Stimulated activated CD8-positive, alpha-beta memory T cell treated with anti-CD3 and anti-CD28 coated beads, Interleukin-15, amount 100 ng/mL, for 24 hours (primary cell): ENCODE measurements at places on chromosomes 5 and 9.

DNA sequence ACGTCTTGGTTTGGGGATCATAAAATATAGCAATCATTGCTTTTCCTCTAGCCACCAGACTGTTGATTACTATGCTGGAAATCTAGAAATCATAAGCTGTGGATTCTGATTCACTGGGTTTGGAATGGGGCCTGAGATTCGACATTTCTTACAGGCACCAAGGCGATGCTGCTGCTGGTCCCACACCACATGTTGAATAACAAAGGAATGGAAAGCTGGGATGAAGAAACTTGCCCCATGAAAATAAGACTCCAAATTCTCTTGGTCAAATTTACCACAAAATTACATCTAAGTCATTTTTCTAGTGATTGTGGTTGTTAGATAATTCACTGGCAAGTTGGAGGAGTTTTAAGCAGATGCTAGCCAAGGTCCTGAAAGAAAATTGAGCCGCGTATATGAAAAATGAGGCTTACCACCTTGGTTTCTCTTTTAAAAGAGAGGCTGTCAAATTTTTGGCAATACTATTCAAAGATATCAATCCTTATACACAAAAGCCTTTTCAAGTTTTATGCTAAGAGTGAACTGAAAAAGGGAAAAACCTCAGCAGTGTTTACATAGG lies 23.0 kb upstream of the MEIKIN start:
- DNase-seq, result no peak

DNA sequence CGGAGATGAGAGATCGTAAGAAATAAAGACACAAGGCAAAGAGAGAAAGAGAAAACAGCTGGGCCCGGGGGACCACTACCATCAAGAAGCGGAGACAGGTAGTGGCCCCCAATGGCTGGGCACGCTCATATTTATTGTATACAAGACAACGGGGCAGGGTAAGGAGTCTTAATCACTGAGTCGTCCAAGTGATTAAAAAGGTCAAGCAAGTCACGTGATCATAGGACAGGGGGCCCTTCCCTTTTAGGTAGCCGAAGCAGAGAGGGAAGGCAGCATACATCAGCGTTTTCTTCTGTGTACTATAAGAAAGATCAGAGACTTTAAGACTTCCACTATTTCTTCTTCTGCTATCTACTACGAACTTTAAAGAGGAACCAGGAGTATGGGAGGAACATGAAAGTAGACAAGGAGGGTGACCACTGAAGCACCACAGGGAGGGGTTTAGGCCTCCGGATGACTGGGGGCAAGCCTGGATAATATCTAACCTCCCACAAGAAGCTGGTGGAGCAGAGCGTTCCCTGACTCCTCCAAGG lies 24.6 kb upstream of the QSOX2 start:
- no peak for DNase-seq

DNA sequence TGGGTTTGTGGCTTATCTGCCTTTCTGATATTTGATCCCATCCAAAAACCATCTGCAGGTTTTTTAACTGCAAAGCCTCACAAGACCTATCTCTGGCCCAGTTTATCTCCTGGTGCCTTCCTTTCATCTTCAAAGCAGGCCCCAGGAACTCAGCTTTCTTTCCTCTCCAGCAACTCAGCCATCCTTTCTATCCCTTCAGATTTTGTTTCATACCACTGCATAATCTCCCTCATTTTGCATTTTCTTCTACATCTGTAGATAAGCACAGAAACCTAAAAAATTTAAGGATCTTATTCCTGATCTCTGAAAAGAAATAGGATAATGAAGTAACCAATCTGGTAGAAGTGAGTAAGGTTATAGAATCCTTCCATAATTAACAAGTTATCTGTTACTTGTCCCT lies 19.5 kb upstream of the ERCC6L2 start:
- DNase-seq, result no peak

DNA sequence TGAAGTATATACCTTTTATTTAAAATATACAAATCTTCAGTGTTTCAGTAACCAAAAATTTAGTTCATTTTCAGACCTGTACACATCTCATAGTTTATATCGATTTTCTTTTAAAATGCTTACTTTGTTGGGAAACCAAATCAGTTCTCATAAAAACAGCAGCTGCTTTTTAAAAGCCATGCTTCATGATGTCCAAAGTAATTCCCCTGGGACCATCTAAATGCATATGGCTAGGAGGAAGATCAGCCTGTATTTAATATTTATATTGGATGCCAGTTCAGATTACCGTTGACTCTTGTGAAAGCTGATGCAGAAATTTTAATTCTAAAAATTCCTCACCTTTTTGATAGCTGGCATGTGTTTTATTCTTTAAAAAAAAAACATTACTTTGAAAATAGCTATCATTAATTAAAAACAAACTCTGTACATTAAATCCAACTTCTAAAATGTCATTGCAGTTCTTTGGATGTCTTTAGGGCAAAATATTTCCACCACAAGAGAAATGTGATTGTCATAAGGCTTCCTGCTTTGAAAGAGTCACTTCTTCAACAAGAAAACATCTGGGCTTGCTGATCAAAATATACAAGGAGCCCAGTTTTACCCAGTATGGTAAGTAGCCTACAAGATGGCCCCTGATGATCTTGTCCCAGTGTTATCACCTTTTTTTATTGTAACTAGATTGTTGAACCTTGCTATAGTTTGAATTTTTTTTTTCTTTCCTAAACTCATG lies 1242.9 kb upstream of the CDH6 start:
- DNase-seq, result no peak

GRCh38 chr5:76694317-76694716 lies 21.6 kb upstream of the F2R start:
- no peak for DNase-seq

DNA sequence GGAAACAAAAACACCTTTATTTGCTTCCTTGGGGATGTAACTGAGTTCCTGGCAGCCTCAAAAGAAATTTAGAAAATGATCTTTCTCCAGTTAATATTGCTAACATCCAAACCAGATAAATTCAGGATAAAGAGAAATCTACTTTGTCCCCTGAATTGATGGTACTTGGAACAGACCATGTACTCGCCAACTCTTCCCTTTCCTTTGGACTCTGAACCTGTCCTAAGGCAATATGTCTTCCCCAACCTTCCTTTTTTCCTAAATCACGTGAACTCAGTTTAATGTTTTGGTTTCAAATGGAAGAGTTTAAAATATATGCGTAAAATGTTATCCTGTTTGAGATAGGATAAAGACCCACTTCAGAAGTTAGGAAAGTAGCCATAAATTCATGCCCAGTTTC lies 28.0 kb downstream of the ACO1 start:
- DNase-seq, result no peak

- DNase-seq, result no peak
Observed at GRCh38 chr9:137113385-137114159, 961 bp downstream of the DPP7 start.

DNA sequence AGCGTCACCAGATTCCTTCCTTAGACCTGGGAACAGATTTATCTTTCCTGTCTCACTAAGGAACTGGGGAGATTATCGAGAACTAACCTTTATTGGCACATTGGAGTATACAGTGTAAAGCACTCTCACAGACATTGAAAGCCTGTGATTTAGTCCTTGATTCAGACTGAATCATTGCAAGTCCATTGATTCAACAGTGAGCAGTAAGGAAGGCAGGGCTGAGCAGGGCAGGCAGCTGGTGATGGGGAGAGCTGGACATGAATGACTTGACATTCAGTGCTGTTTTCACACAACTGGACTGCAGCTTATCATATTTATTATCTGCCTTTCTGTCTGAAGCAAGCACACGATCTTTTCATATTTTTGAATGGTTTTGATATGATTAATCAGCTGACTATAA lies 16.2 kb downstream of the ISOC1 start:
- no peak for DNase-seq

DNA sequence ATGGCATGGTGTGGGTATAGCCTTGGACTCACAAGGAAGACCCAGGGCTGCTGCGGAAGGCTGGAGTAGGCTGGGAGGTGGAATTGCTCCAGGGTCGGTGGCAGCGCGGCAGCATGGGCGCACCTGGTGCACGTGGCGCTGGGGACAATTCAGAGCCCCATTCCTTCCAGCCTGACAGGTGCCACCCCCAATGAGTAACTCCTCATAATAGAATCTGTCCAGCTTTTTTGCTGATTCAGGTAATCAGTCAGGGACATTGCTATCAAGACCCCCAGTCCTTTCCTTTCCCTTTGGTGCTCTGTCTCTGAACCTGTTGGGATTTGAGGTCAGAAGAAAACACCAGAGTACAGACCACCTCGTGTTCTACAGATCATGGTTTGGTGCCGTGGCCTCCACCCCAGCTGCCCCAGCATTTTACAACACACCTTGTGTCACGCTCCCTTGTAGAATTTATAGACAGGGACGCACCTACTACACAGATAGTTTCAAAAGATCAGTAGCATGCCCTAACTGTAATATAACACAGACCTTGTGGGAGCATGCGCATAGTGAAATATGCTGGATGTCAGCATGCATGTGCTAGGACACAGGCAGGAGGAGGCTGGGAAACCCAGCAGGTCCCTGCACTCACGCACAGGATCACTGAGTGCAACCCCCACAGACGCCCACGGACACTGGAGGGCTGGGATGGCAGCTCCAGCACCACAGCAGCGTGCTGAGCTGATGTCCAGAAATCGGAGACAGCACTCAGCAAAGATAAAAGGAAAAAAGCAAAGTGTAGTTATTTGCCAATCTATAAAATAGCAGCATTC lies 47.9 kb upstream of the CTSL start:
- DNase-seq, result no peak

DNA sequence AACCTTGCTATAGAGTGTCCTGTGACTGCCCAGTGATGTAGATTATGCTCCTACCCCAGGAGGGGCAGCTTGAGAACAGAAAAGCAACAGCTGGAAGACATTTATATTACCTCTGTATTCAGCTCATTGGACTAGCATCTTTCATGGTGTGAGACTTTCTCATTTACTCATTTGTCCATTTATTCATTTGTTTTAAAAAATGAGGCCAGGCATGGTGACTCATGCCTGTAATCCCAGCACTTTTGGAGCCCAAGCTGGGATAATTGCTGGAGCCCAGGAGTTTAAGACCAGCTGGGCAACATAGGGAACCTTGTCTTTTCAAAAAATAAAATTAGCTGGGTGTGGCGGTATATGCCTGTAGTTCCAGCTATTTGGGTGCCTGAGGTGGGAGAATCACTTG lies 130.0 kb upstream of the LHFPL2 start:
- DNase-seq, result no peak

DNA sequence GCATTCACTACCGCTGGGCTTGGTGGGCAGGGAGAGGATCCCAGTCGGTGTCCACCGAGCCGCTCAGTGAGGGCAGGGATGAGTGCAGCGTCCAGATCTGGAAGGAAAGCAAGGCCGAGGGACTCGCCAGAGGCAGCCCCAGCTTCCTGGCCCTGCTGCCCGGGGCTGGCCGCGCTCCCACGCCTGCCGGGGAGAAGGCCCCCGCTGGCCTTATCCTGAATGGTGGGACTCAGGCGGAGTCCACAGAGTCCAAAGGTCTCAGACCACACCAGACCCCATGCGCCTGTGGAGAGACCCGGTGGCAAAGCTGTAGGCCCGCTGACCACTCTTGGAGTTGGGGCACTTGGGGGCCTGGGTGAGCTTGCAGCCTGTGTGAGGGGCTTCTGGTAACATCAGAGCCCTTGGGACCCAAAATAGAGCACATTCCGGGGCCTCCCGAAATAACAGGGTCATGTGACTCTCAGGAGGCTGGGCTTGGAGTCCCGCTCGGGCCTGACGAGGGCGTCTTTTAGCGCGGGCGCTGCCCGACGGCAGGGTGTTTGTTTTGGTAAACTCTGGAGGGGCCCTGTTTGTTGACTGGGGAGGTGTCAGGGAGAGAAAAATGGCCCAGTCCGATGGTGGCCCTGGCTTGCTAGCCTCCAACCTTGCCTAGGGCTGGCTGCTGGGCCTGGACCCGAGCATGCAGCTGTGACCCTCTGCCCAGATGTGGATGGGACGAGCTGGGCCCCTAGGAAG lies 2.8 kb downstream of the RXRA start:
- no peak for DNase-seq

GRCh38 chr9:94794476-94795167 lies 68.1 kb downstream of the AOPEP start:
- no peak for DNase-seq

DNA sequence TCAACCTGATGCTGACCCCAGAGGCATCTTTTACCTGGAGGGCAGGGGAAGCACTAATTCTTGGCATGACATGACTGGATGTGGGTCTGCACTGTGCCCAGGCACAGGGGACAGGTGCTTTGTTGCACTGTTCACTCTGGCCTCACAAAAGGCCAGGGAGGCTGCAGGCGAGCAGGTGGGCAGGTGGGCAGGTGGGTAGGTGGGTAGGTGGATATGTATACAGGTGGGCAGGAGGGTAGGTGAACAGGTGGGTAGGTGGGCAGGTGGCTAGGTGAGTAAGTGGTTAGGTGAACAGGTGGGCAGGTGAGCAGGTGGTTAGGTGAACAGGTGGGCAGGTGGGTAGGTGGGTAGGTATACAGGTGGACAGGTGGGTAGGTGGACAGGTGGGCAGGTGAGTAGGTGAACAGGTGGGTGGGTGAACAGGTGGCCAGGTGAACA lies 1.5 kb downstream of the PAEP start:
- no peak for DNase-seq

GRCh38 chr5:1655496-1656270 lies 131.9 kb upstream of the LPCAT1 start:
- DNase-seq, result no peak

DNA sequence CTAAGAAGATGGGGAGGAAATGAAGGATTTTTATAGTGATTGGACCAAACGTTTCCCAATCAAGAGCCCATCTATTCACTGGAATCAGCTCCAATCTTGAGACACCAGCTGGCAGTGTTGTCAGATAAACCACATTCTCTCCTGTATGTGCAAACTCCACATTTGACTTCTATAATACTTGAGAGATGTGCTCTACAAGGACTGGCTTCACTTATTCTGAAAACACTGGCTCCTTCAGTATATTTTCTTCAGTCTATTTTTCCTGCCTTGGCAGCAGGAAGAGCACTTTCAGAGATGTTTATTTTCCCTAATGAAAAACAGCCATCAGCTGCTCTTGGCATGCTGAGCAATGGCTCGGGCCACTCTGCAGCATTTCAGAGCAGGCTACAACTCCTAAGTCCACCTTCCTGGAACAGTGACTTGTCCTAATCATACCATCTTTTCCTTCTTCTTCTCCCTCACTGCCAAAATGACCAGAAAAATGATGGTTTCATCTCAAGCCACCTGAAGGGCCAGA lies 96.9 kb upstream of the FSTL4 start:
- DNase-seq, result no peak
